ENCODE measurements at places on chromosomes 7 and 10. TPM values are rescaled to one million over a fixed set of nuclear protein-coding genes. Genes with fewer than 3 reads are reported as not detected.

The CDHR3 gene
- total RNA-seq = not detected

The SHTN1 gene
- 4.8 TPM for total RNA-seq

The GCK gene
- 11.1 TPM for total RNA-seq

The COL17A1 gene
- total RNA-seq = 0.26 TPM

The TMEM236 gene
- total RNA-seq = 0.41 TPM

The EPHA1 gene
- not detected for total RNA-seq

The NRG3 gene
- 1.4 TPM for total RNA-seq

DNA sequence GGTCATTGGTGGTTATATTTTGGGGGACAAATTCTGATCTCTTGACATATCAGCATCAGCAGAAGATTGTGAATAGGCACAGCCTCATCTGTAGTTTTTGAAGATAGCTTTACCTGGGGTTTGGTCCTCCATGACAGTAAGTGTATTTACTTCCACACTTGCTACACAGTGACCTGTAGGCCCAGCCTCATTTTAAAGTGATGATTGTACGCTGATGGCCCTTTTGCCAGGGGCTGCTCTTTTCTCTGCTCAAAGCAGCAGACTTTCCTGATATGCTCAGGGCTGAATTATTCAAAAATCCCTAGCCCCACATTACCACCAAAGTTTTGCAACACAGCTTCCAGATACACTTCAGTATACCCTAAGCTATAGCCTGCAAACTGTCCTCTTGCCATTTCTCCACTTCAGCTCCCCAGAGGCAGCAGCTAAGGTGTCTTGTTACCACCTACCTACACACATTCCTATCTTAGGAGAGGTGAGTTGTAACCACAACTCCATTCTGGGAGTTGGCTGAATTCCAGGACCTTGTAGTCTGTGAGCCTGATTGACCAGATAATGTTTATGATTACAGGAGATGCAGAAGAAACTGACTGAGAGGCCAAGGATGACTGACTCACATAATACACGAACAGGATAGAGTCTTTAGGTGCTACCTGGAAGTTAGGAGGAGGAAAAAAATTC lies 6.0 kb downstream of the ASB4 start:
- no peaks in the 10 kb centered on the region for H3K4me1 ChIP-seq
- H3K27ac ChIP-seq = no peak overlapping the region
- no peak for DNase-seq
- H3K4me3 ChIP-seq = no peak overlapping the region
- no peaks in the 10 kb centered on the region for H3K36me3 ChIP-seq
- no peaks in the 10 kb centered on the region for H3K27me3 ChIP-seq

DNA sequence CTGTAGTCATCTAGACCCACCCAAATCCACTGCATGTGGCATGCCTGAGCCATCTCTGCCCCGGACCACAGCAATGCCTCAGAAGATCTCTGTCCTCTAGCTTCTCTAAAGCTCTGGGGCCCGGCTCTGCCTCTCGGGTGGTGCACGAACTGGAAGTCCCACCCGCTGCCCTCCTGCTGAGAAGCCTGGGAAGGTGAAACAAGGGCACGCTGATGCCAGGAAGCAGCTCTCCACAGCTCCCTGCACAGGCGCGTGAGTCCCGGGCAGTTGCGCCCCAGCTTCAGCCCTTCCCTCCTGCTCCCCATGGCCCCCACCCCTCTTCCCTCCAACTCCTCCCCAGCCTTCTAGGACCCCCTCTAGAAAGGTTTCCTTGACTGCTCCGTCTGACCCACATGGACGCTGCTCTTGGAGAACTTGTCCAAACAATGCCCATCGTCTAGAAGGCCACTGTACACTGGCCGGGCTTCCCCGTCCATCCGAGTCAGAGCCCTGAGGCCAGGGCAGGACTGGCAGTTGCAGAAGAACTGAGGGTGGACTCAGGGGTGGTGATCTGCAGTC lies 12.8 kb downstream of the KCNH2 start:
- no peaks in the 10 kb centered on the region for H3K4me1 ChIP-seq
- DNase-seq = no peak
- H3K27me3 ChIP-seq = no peaks in the 10 kb centered on the region
- H3K36me3 ChIP-seq = no peaks in the 10 kb centered on the region
- no peak overlapping the region for H3K4me3 ChIP-seq
- H3K27ac ChIP-seq = peak overlapping the region; percentile 90

- H3K4me1 ChIP-seq = peaks cover 38% of the 10 kb centered on the region
- H3K27me3 ChIP-seq = no peaks in the 10 kb centered on the region
- H3K36me3 ChIP-seq = no peaks in the 10 kb centered on the region
- DNase-seq = peak; percentile 60
- peak within 1 kb of the TSS; percentile 94 for H3K27ac ChIP-seq
- peak within 1 kb of the TSS; percentile 100 for H3K4me3 ChIP-seq
Observed at GRCh38 chr7:99143853-99144672, at the start of gene SMURF1. SMURF1 (minus strand) TSS chr7:99144108; CDS start chr7:99143780, 328 bp downstream.

- H3K27me3 ChIP-seq = no peaks in the 10 kb centered on the region
- peaks cover 26% of the 10 kb centered on the region for H3K4me1 ChIP-seq
- H3K4me3 ChIP-seq = peak overlapping the region; percentile 86
- peaks cover 17% of the 10 kb centered on the region for H3K36me3 ChIP-seq
- H3K27ac ChIP-seq = peak overlapping the region; percentile 89
- peak; percentile 68 for DNase-seq
Observed at GRCh38 chr10:100186253-100187212, 704 bp upstream of the ERLIN1 start.

GRCh38 chr7:107332488-107333269 lies 137.2 kb upstream of the GPR22 start:
- no peaks in the 10 kb centered on the region for H3K36me3 ChIP-seq
- H3K4me3 ChIP-seq = no peak overlapping the region
- DNase-seq = no peak
- H3K4me1 ChIP-seq = no peaks in the 10 kb centered on the region
- no peak overlapping the region for H3K27ac ChIP-seq
- H3K27me3 ChIP-seq = no peaks in the 10 kb centered on the region

Data from right atrium auricular region (tissue), 2 donors.